ENCODE measurements at places on chromosomes 4 and X.

DNA sequence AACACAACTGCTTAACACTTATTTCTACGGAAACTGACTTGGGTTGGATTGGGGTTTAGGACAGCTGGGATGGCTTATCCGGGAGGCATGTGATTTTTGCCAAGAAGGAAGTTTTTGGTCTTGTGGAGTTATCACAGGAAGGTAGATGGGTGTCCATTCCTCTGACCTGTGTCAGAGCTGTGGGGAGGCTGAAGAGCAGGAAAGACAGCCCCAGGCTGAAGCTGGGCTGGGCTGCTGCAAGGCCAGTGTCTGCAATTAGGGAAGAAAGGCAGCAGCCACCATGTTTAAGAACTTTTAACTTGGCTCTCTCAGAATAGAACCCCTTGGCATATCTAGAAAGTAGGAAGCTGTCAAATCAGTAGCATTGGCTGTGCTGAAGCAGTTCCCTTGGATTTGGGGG is 42.3 kb downstream of the CCNG2 start:
- DNase-seq = no peak

GRCh38 chr4:14924812-14925344 is 77.4 kb upstream of the CPEB2 start:
- no peak for DNase-seq

GRCh38 chr4:78145622-78146021 is 88.5 kb downstream of the FRAS1 start:
- no peak for DNase-seq

- DNase-seq = no peak
Observed at GRCh38 chrX:92230628-92231027, 451.5 kb downstream of the PCDH11X start.

DNA sequence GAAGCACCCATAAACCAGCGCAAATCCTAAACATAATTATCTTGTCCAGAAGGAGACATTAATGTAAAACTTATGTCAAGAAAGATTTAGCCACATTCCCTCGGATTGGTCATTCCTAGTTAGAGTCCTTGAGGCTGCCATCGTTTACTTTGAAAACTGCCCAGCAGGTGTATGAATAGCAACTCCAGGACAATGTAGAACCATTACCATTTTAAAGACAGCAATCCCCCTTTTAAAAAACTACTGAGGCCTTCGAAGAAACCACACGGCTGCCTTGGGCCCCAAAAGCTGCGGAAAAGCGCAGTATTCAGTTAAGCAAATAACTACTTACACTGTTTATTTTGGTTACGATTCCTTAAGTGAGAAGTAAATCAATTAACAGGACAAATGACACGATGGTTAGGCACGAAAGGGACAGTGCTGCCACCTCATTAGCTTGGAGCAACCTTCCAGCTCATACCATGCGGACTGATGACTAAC is 822 bp upstream of the SGMS2 start:
- DNase-seq = no peak

- no peak for DNase-seq
Observed at GRCh38 chr4:93732509-93732908, 96.0 kb upstream of the ATOH1 start.

Data from activated CD4-positive, alpha-beta T cell treated with anti-CD3 and anti-CD28 coated beads, Interleukin-2, amount 50 U/mL, for 48 hours (primary cell).